Activated naive CD4-positive, alpha-beta T cell treated with anti-CD3 and anti-CD28 coated beads for 36 hours (primary cell): ENCODE measurements at places on chromosomes 1 and 21. TPM values are rescaled to one million over a fixed set of nuclear protein-coding genes. Genes with fewer than 3 reads are reported as not detected.

- no peak for DNase-seq
Measured at GRCh38 chr21:45348591-45349327, 56.2 kb upstream of the COL18A1 start.

GRCh38 chr21:33991133-33991532 is 75.5 kb upstream of the ATP5PO start:
- DNase-seq: no peak

DNA sequence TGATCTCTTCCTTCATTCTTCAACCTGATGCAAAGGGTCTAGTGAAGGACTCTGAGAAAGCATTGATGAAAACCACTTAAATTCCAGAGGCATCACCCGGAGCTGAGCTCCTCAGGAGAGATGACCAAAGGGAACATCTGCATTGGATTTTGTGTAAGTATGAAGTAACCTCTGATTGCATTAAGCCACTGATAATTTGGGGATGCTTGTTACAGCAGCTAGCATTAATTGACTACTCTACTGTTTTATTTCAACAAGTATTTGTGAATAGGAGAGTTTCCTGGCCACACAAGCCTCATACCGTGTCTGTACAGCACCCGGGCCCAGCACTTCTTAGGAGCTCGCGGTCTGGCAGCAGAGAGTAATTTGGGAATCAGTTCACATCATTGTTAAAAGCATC is 250.7 kb upstream of the POU3F1 start:
- DNase-seq: no peak

DNA sequence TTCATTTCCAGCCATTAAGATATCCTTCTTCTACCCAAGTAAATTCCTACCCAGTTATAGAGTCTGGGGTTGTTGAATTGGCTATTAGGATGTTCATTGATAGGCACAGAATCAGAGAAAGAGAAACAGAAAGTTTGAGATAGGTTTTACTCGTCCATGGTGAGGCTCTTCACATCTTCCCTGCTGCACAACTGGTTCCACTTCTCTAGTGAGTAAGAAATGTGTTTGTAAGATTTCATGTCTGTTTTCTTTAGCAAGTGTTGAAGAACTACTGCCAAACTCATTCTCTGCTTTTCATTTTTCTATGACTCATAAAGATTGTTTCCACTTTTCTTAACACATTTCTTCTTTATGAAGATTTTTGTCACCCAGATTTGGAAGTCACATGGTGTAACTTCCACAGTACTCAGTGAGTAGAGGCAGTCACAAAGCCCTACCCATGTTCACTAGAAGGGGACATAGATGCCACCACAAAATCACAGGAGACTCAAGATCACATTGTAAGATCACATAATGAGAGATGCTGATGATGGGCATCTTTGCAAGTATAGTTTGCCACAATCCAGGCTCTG is 152.3 kb downstream of the SNX7 start:
- peak; percentile 14 for DNase-seq

The TMEM240 gene
- not detected for total RNA-seq
